Pancreas (tissue), 10 donors: ENCODE measurements at places on chromosomes 3 and 15. TPM values are rescaled to one million over a fixed set of nuclear protein-coding genes. Genes with fewer than 3 reads are reported as not detected.

The TTC21A gene
- total RNA-seq: 3.1 TPM

The INTS14 gene
- 12.2 TPM for total RNA-seq

The CDCP1 gene
- total RNA-seq: 8.9 TPM

The SEMA3F gene
- 2.8 TPM for total RNA-seq

The SCAANT1 gene
- not detected for total RNA-seq

The DAZL gene
- not detected for total RNA-seq

The ITGA11 gene
- 4.1 TPM for total RNA-seq

The FHIT gene
- total RNA-seq: 6.8 TPM

The PLA2G4F gene
- total RNA-seq: 0.46 TPM

The OR5K2 gene
- total RNA-seq: not detected

The GOLGA8J gene
- 0.16 TPM for total RNA-seq

The LRRC28 gene
- 16.0 TPM for total RNA-seq

The FSIP1 gene
- total RNA-seq: 0.37 TPM

The TNFAIP8L3 gene
- total RNA-seq: 1.1 TPM

The CEP70 gene
- 22.0 TPM for total RNA-seq

The CIDEC gene
- 11.5 TPM for total RNA-seq

The SLCO2A1 gene
- total RNA-seq: 16.8 TPM

The ZPLD1 gene
- total RNA-seq: 0.19 TPM

The SERPINI2 gene
- total RNA-seq: 376 TPM

The SPINT1 gene
- total RNA-seq: 59.7 TPM

The IL5RA gene
- 0.04 TPM for total RNA-seq

The LRRIQ4 gene
- not detected for total RNA-seq

The STAB1 gene
- 57.7 TPM for total RNA-seq

The LINGO1 gene
- total RNA-seq: 1.4 TPM

The VEPH1 gene
- total RNA-seq: 12.8 TPM

The GRIP2 gene
- 0.51 TPM for total RNA-seq

The PLA2G4D gene
- not detected for total RNA-seq

The WNT7A gene
- total RNA-seq: not detected

The PRR20G gene
- total RNA-seq: not detected

The ISLR gene
- total RNA-seq: 4.0 TPM

The CASR gene
- total RNA-seq: 7.6 TPM

The SI gene
- total RNA-seq: not detected

The NPAP1 gene
- 0.09 TPM for total RNA-seq

The TMEM45A gene
- total RNA-seq: 5.1 TPM

The MFSD1 gene
- total RNA-seq: 13.0 TPM

The GOLGA8Q gene
- 0.62 TPM for total RNA-seq

The SST gene
- total RNA-seq: 743 TPM

The AGBL1 gene
- total RNA-seq: not detected

The CACNA1D gene
- total RNA-seq: 12.0 TPM

The CYP8B1 gene
- total RNA-seq: not detected

The DZIP1L gene
- total RNA-seq: 9.3 TPM

The CNTN6 gene
- not detected for total RNA-seq

The SLC51A gene
- total RNA-seq: 0.37 TPM

The INSYN1 gene
- total RNA-seq: 1.4 TPM

The WDR73 gene
- 11.6 TPM for total RNA-seq
